ENCODE measurements at places on chromosomes 6 and 20.

GRCh38 chr6:158185729-158186456 is 17.7 kb downstream of the GTF2H5 start:
- no peak for DNase-seq

- DNase-seq: no peak
These were observed 56.8 kb downstream of the SNX9 start for GRCh38 chr6:157879873-157880254.

- DNase-seq: no peak
These were observed 34.2 kb downstream of the MAFB start for GRCh38 chr20:40654876-40655275.

- DNase-seq: no peak
These were observed 44.6 kb downstream of the PPARD start for GRCh38 chr6:35386989-35387388.

GRCh38 chr6:105831311-105832097 is 254.6 kb upstream of the PRDM1 start:
- no peak for DNase-seq

- DNase-seq: no peak
These were observed 73.9 kb downstream of the PKIB start for GRCh38 chr6:122683989-122684651.

- DNase-seq: peak; percentile 69
These were observed 107.3 kb downstream of the IRF4 start for GRCh38 chr6:498795-499231.
